Stimulated activated CD4-positive, alpha-beta T cell treated with anti-CD3 and anti-CD28 coated beads, Interleukin-4, amount 100 ng/mL, for 1 hour (primary cell): ENCODE measurements at places on chromosomes 6 and 20.

GRCh38 chr6:11712760-11713159 lies 65.8 kb downstream of the ADTRP start:
- DNase-seq, result peak; percentile 57

- DNase-seq, result no peak
Measured at GRCh38 chr6:135586388-135586787, 88.8 kb upstream of the AHI1 start.

GRCh38 chr6:29728173-29728874 lies 5.1 kb downstream of the HLA-F start:
- DNase-seq, result no peak

DNA sequence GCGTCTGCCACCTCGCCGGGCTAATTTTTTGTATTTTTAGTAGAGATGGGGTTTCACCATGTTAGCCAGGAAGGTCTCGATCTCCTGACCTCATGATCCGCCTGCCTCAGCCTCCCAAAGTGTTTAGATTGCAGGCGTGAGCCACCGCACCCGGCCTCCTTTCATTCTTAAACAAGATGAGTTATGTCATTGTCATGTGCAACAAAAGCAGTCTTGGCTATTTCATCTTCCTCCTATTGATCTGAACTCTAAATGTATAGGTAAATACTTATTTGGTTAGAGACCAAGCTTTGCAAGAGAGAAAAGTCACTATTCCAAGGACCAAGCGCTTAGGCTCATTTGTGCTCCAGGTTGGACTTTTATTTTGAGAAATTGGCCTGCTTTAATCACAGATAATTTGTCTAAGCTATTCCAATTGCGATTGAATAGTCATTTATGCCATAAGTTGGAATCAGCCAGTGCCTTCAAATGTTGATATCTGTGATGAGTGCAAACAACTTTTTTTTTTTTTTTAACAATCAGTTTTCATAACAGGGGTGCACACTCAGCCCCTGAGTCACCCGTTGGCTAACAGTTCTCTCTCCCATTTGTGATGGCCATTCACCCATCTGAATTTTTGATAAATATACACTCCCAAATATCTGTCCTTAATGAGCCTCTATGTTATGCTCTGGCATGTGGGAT lies 167.3 kb downstream of the BCAS1 start:
- DNase-seq, result no peak

DNA sequence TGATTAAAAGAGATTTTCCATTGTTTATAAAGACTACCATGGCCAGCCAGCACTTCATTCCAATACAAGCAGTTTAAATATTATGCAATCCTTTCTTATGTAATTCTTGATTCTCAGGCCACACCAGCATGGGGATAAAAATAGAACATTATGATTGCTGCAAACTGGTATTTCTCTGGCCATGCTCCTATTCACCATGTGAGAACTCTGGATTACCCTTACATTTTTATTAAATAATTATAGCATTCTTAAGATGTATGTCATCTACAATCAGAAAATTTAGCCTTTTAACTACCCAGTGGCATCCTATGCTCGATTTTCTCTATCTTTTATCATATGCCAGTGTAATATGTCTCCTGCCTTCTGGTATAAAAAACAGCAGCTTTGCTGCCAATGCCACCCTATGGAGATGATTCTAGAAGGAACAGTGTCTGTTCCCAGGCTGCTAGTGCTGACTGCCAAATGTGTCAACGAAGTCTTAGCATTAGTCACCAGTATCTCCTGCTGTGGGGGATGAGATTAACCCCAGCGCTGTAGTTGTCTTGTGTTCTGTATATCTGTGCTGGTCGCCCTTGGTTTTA lies 501.4 kb downstream of the BCKDHB start:
- no peak for DNase-seq

DNA sequence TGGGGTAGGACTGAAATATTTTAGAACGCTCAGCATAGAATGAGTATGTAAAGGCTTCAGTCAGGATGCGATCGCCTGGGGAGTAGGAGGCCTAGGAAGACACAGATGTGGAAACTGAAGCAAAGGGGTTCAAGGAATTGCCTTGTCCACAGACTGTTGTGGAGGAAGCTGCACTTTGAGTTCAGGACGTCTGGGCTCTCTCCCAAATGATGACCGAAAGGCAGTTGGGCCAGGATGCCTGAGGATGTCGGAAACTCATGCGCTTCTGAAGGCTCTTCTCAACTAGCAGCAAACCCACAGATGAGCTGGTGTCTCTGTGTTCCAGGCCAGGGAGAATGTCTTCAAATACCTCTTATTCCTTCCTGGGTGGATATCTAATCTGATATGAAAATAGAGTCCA lies 146.2 kb upstream of the SULF2 start:
- DNase-seq, result no peak

GRCh38 chr6:169864148-169865020 lies 113.0 kb downstream of the ERMARD start:
- DNase-seq, result no peak

DNA sequence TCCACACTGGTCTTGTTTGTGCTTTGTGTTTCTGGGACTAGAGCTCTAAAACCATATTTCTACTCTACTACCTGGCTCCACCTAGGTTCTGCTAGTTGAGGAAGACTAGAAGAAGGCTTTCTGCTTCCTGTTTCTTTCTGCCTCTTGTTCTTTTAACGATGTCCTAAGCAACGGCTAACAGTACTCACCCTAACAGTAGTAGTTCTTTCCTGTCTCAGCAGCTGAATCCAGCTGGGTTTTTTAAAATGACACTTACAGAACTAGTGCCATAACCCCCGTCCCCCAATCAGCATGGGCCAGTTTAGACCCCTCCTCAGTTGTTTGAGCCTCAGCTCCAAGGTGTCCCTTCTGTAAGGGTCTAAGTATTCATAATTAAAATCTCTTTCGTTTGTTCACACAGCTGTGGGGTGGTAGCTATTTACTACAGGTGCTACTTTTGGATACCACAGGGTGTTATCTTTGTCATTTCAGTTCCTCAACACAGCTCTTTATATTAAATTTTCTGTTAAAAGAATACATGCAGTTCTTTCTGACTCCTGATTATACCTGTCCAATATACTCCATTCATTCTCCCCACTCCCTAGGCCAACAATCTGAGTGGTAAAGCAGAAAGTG lies 790.2 kb downstream of the DHX35 start:
- DNase-seq, result no peak

DNA sequence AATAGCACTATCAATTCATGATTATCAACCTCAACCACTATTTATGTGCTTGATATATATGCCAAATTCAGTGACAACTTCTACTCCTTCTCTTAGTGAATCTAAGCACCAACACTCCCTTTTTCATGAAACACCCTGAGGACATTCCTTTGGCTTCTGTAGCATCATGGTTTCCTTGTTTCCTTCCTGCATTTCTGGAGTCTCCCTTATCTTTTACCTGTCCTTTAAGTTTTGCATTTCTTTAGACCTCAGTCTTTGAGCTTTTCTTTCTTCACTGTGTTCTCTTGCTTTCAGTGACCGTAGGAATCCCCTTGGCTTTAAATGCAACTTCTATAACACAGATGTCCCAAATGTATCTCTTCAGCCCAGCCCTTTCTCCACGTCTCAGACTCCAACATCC lies 143.8 kb upstream of the MLIP start:
- DNase-seq, result no peak

DNA sequence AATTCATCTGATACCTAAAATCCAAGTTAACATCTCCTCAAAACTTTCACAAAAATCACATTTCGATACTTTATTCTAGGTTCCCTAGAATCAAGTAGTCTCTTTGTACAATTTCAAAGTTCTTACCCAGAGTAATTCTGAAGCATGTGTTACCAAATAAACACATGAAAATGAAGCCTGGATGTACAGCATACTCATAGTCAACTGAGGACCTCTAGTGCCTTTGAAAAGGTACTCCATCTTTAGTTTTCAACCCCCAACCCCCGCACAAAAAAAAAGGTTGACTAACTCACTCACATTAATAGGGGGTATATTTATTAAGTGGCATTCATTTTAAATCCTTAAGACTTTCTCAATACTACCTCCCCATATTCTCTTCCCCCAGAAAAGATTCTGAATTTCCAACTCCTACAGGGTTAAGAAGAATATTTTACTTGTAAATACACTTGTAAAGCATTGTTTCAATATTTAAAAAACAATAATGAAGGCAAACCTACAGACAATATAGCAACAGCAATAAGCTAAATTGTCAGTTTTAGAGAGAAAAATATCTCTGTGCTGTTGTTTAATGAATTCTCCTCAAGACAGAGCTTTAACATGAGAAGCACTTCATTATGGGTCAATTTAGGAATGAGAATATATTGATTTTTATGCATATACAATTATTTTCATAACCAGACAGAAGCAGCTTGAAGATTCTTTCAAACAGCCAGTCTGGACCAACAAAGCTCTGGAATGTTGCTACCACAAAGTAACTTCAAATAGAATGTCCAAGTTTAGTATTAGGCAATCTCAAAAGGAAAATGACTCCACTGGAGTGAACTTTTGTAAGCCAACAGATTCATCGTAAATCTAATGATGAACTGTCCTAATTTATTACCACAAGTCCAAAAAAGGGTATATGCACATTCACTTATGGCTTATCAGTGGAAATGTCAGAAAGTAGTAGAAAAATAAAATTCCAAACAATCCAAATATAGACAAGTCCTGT lies 3.3 kb downstream of the PLN start:
- DNase-seq, result no peak

- no peak for DNase-seq
Measured at GRCh38 chr6:83707829-83708545, 914 bp downstream of the SNAP91 start.

DNA sequence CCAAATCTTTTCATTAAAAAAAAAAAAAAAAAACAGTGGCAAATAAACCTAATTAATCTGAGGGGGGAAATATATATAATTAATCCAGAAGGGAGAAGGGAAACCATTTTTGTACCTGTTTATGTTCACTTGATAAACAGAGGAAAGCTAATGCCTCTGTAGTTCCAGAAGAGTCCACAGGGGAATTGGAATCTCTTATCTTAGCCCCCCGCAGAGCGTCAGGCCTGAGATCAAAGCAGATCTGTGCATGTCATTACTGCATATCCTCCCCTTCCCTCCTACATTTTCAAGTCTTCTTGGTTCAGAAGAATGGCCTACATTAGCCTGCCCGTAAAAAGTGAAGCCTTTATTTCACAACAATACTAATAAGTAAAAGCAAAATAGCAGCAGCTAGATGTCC lies 157.2 kb downstream of the PTPRT start:
- DNase-seq, result no peak

- DNase-seq, result no peak
Measured at GRCh38 chr20:4090756-4091489, 75.6 kb upstream of the RNF24 start.

GRCh38 chr6:41576667-41577066 lies 30.5 kb downstream of the FOXP4 start:
- no peak for DNase-seq

GRCh38 chr20:42067596-42067995 lies 449.4 kb upstream of the CHD6 start:
- no peak for DNase-seq

- peak; percentile 74 for DNase-seq
Measured at GRCh38 chr6:158653577-158654354, 3.9 kb downstream of the SYTL3 start.

DNA sequence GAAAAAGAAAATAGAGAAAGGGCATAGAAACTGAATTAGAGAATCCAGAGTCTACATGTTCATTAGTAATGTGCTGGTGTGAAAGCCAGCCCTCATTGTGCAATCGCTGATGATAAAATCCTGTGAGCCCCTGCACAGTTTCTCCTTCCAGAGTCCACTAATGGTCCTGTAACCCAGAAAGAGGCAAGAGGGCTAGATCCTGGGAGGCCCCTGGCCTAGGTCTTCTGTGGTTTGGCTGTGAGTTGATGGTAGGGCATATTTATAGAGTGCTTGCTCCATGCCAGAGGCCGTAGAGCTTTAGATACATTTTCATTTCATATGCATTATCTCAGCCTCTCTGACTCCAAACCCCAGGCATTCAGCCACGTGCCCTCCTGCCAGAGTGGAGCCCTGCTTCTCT lies 94.9 kb upstream of the MTHFD1L start:
- no peak for DNase-seq

- DNase-seq, result no peak
Measured at GRCh38 chr6:43963203-43963602, 164.0 kb downstream of the MRPL14 start.
